Keratinocyte (primary cell): ENCODE measurements at places on chromosomes 12 and 14.

GRCh38 chr12:120235369-120236323, 29.9 kb downstream of the PXN start:
- DNase-seq = no peak

GRCh38 chr14:87122166-87122565, 870.8 kb downstream of the GALC start:
- DNase-seq = no peak

- DNase-seq = peak; percentile 78
These were observed 34.9 kb upstream of the SPTSSA start for GRCh38 chr14:34496679-34497513.

DNA sequence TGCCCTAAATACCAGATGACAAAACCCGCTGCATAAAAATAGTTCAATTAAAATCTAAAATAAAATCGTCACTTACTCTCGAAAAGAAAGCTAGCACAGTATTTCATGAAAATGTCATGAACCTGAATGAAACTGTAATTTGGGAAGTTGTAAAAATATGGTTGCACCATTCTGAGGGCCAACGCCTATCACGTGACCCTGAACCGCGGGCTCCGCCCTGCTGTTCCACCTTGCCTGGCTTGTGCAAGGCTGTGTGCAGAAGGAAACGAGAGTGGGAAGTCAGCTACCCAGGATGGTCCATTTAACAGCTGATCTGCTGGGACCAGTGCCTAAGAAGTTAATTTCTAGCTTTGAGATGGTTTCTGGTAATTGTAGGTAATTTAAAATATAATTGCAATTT, 91.7 kb upstream of the BMP4 start:
- DNase-seq = no peak

DNA sequence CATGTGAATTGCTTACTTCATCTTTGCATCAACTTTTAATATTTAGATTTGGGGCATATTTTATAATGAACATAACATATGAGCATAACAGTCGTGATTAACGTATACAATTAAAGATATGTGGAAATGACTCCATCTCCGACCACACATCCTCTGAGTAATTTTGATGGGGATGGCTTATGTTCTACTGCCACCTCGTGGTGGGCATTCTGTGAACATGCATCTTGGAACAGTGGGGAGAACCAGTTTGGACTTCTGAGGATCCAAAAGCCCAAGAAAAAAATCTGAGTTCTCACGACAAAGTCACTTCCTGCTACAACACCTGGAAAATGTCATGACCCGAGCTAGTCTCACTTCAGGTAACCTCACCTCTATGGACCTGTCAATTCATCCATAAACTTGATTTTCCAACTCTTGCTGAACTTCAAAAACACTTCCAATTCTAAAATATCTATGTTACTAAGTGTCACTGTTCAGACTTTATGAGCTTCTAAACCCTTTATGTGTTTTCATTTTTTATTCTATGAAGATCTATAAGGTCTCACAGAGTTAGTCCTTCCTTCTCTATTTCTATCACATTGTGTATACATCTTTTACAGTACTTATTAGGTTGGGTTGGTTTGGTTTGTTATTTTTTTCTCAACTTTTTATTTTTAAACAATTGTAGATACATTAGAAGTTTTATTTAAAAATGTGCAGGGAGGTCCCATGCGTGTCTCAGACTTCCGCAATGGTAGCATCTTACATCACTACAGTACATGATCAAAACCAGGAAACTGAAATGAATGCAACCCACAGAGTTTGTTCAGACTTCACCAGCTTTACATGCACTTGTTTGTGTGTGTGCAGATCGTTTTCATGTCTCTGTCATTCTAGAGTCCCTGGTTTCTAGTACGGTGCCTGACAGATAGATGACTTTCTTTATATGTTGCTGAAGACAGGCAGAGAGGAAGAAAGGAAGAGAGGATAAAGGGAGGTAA, 38.2 kb upstream of the STAB2 start:
- DNase-seq = peak; percentile 55

DNA sequence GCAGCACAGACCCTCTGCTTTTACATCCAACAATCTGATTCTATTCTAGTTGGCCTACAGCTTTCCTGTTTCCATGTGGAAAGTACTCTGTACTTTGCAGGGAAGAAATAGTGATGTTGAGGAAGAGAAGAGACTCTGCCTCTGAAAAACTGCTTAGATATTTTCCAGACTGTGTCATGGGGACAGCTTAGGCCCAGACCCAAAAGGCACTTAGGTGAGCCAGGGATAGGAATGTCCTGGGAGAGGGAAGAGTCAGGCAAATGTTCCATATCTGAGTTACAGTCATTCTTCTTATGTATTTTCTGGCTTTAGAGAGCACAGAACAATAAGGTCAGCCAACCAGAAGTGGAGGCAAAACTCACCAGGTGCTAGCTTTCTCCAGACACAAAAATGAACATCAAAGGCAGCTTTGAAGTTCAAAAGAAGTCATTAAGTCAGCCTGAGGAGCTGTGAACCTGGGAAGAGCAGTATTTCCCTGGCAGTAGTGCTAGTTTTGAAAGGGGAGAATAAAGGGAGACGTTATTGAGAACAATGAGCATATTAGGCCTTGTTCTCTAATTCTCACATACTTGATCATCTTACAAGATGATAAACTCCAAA, 199.7 kb upstream of the LMNTD1 start:
- DNase-seq = no peak

DNA sequence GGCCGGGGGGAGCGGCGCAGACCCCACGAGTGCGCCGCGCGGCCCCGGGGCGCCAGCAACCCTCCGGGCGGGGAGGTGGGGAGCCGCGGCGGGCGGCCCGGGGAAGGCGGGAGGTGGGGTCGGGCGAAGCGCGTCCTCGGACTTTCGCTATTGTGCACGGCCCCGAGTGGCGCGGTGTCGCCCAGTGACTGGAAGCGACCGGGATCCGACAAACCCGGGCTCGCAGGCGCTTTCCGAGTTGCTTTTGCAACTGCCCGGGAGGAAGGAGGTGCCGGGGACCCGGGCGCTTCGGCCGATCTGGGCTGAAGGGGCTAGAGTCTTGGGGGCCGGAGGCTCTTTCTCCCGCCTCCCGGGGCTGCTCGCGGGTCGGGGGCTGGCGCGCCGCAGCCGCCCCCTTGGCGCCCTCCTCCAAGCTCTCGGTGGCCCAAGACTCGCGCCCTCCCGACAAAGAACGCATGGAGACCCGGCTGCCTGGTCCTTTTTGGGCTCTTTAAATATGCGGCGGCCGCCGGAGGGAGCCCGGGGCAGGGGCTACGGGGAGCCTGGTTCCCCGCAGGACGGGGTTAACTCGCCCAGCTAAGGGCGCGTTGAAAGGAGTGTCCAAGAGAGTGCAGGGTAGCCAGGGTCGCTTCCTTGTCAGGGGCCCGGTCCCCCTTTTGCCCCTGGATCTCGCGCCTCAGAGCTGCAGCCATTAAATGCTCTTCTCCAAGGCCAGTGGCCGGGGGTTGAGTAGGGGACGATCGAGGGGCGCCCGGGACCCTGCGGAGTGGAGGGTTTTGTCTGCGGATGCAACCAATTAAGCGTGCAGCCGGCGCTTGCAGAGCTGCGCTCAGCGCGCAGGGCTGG, 1.4 kb downstream of the HMGA2 start:
- DNase-seq = no peak

- DNase-seq = peak; percentile 97
These were observed 44.9 kb downstream of the KRT80 start for GRCh38 chr12:52146822-52147366.

GRCh38 chr14:35406506-35407305, 2.2 kb upstream of the NFKBIA start:
- no peak for DNase-seq

DNA sequence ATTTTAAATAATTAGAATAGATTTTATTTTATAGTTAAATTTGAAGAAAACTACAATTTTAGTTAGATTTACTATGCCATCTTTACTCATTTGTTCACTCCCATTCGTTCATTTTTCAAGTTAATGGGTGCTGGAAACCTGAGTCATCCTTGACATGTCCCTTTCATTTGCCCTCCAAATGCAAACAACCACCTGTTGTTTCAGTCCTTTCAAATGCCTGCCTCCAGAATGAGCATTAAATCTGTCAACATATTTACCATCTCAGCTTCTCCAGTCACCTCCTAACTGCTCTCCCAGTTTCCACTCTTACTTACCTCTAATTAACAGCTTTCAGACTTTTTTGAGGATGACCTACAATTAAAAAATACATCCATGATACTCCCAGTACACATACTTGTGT, 375.5 kb downstream of the RAD51B start:
- DNase-seq = no peak

GRCh38 chr12:116693286-116694227, 44.3 kb downstream of the SPRING1 start:
- DNase-seq = no peak

DNA sequence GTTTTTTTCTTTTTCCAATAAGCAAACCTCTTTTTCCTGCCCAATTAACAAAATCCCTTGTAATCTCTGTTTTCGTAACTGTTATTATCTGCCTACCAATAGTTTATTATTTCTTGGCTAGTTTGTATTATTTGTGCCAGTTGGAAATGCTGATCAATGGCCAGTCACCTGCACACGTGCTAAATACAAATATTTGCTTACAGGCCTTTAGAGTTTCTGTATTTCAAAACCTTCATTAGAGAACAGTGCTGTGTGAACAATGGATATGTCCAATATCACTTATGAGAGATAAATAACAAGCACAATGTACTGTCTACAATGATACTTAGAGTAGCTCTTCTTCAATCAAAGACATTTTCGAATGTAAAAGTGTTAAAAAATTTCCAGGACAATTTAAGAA, 10.8 kb upstream of the DYRK2 start:
- no peak for DNase-seq

DNA sequence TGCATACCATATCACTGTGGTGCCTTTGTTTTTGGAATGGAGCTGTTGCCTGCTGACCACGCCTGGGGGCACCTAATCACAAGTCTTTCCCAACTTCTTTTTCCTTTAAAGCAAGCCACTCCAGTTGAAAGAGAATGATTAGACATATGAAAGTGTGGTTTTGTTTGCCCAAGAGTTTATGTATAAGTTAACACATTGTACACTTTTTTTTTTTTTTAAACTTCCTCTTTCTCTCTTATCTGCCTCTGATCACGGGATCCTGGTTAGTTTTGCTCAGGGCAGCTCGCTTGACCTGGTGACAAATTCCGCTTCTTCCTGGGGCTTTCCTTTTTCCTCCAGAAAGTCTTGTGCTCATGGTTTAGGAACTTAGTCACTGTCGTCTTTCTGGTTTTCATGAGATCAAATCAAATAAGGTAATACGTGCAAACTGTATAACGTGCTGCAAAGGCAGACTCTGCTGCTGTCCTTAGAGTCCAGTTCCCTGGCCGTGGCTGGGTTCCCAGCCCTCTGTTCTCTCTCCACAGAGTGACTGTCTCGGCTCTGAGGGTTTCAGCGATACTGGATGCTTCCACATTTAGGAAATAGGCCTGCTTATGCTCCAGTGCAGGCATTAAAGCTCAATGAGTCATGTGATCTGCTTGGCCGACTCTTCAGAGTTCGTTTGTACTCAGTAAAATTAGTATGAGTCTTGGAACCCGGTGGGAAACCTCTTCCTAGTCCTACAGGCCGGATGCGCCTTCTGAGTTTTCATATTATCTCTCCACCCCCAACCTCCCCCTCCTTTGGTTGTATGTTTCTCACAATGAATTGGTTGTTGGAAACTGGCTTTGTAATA, 15.2 kb downstream of the RASSF3 start:
- no peak for DNase-seq

GRCh38 chr12:72432037-72432604, 160.0 kb downstream of the TRHDE start:
- DNase-seq = no peak

DNA sequence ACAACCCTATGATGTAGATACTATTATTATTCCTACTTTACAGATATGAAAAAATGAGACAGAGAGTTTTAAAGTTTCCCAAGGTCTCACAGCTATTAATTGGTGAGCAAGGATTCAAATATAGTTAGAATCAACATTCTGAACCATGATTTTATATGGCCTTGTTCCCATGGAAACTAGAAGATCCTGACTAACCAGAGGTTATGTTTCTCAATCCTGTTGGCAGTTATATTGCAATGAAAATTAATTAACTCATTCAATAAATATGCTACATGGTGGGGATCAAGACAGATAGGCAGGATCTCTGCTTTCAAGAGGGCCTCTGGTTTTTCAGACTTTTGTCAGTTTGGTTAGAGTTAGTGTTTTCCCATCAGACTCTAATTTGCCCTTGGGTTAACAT, 9.3 kb upstream of the FUT8 start:
- DNase-seq = no peak

DNA sequence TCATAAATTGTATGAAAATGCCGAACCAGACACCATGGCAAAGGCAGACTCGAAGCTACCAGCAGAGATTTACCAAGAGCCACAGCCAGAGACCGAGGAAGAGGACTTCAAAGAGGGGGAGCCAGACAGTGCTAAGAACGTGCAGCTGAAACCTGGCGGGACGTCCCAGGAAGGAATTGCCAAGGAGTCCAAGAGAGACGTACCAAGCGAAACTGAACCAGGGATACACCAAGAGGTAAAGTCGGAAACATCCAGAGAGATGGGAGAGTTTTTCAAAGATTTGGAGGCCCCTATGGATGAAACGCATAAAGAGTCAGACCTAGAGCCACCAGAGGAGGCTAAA, 294 bp downstream of the SAMD15 start:
- DNase-seq = no peak

DNA sequence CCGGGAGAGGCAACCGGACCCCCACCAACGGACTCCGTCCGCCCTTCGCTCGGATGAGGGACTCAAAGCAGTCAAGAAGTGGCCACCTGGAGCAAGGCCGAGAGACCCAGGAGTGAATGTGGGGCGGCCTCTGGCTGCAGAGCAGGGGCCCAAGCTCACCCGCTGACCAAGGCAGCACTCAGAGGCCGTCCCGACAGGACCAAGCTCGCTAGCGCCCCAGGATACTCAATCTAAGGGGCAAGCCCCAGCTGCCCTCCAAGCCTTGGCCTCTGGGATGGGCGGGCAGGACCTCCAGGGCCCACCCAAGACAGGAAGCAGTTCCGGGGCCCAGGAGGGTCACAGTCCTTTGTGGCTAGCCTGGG, 936 bp downstream of the AKT1 start:
- DNase-seq = no peak

DNA sequence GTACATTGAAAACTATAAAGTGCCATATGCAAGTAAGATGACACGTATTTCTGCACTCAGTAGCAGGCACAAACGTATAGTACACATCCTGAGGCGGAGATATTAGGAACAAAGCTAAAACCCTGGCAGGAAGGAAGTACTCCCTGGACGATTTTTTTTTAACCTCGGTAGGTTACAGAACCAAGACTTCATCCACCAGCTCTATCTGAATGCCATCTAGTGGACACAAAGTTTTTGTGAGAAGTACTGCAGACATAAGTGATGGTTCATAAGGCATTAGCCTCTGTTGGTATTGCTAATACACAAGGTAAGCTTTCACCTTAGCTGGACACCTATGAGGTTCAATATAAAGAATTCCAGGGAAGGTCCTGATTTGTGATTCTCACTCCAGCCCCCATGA, 83.0 kb upstream of the CCDC196 start:
- peak; percentile 7 for DNase-seq

- DNase-seq = no peak
These were observed 43.5 kb downstream of the BCAT1 start for GRCh38 chr12:24905431-24905830.

DNA sequence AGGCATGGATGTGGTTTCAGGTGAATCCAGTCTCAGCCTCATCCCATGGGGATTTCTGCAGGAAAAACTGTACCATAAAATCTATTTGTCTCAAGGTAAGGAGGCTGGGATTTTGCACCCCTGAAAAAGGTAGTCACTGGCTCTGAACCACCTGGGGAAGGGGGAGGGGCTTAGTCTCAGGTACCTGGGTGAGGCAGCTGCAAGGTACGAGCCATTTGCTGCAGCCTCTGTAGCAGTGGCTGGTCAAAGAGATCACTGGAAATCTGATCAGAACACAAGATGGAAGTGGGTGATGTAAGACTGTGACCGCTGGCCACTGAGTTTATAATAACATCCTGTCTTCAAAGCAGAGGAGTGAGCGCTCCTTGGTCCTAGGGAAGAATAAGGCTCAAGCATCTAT, 209.9 kb upstream of the NOS1 start:
- no peak for DNase-seq
